ENCODE measurements at places on chromosomes 13 and 19.

DNA sequence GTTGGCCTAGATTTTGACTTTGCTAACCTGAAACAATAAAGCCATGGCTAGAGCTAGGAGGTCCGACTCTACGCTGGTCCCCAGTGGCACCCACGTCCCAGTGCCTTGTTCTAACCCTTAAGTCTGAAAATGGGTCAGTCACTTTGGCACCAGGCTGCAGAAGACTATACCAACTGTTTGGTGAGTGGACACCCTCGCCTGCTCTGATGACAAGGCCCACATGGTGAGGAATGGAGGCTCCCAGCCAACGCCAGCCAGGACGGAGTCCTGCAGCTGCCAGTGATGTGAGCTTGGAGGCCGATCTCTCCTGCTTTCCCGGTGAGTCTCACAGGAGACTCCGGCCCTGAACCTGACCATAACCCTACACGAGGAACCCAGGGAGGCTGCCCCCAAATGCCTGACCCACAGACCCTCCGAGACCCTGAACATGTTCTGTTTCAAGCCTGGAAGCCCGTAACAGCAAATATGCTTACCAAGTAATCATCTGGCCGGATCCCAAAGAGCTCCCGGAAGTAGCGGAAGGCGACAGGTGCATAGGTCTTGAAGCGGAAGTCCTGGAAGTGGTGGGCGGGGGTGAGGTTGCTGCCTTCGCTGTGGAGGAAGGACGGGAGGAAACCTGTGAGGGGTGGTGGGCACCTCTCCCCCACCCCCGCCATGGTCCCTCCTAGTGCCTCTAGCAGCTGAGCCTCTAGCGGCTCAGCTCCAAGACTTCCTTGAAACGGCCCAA is 34.1 kb upstream of the CACTIN start:
- no peak for DNase-seq

DNA sequence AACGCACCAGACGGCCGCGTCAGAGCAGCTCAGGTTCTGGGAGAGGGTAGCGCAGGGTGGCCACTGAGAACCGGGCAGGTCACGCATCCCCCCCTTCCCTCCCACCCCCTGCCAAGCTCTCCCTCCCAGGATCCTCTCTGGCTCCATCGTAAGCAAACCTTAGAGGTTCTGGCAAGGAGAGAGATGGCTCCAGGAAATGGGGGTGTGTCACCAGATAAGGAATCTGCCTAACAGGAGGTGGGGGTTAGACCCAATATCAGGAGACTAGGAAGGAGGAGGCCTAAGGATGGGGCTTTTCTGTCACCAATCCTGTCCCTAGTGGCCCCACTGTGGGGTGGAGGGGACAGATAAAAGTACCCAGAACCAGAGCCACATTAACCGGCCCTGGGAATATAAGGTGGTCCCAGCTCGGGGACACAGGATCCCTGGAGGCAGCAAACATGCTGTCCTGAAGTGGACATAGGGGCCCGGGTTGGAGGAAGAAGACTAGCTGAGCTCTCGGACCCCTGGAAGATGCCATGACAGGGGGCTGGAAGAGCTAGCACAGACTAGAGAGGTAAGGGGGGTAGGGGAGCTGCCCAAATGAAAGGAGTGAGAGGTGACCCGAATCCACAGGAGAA is 1.9 kb downstream of the PPP1R12C start:
- DNase-seq: no peak

DNA sequence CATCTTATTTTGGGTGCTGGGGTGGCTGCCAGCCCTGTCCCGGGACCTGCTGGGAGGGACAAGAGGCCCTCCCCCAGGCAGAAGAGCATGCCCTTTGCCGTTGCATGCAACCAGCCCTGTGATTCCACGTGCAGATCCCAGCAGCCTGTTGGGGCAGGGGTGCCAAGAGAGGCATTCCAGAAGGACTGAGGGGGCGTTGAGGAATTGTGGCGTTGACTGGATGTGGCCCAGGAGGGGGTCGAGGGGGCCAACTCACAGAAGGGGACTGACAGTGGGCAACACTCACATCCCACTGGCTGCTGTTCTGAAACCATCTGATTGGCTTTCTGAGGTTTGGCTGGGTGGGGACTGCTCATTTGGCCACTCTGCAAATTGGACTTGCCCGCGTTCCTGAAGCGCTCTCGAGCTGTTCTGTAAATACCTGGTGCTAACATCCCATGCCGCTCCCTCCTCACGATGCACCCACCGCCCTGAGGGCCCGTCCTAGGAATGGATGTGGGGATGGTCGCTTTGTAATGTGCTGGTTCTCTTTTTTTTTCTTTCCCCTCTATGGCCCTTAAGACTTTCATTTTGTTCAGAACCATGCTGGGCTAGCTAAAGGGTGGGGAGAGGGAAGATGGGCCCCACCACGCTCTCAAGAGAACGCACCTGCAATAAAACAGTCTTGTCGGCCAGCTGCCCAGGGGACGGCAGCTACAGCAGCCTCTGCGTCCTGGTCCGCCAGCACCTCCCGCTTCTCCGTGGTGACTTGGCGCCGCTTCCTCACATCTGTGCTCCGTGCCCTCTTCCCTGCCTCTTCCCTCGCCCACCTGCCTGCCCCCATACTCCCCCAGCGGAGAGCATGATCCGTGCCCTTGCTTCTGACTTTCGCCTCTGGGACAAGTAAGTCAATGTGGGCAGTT is 8.6 kb downstream of the CALM3 start:
- no peak for DNase-seq

- DNase-seq: no peak
Observed at GRCh38 chr19:55228015-55228391, 560 bp downstream of the TMEM86B start.

Data from CMK (cell line).